ENCODE measurements at places on chromosomes 1 and 21.

DNA sequence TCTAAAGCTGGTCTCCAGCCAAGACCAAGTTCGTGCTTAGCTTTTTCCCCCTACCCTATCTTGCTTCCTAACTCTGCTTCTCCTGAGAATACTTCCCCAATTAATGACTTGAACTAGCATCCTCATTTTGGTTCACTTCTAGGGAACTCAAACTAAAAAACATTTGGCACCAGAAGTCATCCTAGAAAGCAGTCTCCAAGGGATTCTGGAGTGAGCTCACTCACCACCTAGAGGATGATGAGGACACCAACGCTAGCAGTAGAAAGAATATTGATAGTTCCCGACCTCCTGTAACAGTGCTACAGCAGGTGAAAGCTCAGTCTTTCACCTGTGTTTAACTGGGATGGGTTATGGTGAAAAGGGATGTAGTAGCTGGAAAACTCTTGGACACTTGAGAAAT is 4.7 kb upstream of the PSMB2 start:
- no peak for DNase-seq

DNA sequence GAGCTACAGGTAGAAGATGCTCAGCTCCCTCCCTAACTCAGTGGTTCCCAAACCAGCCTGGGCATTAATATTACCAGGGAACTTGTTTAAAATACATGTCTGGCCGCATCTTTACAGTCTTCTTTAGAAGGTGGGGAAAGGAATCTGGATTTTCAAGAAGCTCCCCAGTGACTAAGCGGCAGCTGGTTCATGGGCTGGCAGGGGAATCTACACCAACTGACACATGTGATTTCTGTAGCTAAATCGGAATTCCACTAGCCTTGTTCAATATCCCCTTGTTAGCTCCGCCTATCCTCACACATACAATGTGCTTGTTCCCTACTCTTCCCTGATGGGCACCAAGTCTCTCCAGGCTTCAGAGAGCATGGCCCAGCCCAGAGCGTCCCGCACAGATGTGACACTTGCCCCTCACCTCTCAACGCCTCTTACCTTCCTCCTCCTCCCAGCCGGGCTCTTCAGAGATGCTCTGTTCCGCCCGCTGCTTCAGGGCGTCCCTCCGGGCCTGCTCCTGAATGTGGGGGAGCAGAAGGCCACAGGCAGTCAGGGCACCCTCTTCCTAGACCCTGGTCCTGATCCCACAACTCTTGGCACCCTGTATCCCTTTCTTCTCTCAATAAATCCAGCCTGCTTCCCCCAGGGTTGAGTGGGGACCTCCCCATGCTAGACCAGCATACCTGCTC is 15.3 kb downstream of the TSSK3 start:
- DNase-seq: no peak

DNA sequence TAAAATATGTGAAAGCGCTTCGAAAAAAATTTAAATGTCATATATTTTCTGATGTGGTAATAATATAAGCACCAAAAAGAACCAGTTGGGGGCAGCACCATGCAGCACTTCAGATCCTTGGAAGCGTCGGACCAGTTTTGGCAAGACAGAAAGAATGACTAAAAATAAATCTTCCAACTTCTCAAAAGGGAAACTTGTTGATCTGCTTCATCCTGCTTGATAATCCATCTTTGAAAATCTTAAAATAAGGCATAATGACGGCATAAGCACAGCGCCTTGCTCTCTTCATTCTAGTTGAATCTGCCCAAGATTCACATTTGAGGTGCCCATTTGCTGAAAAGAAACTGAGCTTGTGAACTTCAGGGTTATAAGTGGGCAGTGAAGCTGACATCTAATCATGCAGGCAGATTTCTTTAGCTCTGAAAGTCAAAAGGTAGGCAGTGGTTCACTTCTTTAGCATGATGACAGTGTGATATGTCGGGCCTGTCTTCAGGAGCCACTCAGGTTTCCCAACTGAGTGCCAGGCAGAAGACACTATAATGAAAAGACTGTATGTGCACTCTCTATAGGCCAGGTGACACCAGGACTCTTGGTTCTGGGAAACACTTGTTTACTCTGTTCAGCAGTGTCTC is 19.8 kb upstream of the MUTYH start:
- peak; percentile 52 for DNase-seq

DNA sequence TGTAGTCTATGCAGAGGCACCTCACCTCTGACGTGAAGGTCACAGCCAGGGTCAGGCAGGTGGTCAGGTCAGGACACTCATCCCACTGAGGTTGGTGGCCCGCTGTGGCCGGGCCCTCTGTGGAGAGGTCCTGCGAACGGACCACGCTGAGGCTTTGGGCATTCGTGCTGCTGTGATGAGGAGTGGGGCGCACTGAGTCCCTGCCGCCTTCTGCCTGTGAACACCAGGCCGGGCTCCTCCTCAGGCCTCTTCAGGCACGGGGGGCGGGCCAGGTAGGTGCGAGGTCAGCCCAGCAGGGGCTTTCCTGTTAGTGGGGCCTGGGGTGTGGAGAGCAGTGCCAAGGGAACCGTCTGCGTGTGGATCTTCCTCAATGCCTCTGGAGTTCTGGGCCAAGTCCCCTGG is 39.0 kb downstream of the COQ8A start:
- no peak for DNase-seq

DNA sequence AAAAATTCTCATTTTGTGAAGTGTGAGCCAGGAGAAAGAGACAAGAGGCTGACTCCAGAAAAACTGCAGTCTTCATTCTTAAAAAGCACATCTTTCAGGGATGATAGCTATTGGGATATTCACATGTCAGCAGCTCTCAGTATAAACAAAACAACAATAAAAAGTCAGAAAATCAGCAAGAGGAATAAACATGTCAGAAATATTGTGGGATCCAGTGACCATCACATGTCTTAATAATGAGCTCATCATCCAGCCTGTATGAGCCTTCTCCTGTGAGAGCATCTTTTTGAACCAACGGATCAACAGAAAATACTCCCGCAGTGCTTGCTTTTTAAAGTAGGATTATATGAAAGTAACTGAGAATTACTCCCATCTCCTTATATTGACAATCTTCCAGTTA is 241.6 kb downstream of the SMYD3 start:
- DNase-seq: no peak

- DNase-seq: peak; percentile 96
Observed at GRCh38 chr1:205477759-205478247, 22.0 kb upstream of the BLACAT1 start.

- DNase-seq: no peak
Observed at GRCh38 chr1:7302873-7303272, 468.2 kb upstream of the VAMP3 start.

DNA sequence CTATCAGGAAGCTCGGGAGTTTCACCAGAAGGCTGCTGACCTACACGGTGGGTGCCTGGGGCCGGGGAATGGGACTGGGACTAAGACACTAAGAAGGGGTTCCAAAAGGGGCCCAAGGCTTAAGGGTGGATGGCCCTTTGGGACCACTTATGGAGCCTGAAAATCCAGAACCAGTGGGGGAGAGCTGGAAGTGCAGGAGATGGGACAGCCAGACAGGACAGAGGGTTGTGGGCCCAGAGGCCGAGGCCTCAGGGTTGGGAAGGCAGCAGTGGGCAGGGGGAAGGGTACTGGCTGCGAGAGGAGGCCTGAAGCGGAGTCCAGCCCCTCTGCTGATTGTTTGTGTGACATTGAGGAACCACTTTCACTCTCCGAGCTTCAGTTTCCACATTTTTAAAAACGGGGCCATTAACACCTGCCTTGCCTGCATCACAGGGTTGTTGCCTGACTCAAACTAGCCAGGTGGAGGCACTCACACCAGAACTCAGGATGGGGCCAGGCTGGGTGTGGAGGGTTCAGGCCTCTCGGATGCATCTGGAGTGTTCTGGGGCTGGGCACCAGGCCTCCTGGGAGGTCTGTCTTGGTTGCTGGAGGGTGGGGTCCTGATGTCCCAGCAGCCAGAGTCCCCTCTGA is 3.0 kb downstream of the TTC24 start:
- DNase-seq: no peak

GRCh38 chr1:58165073-58165472 is 381.5 kb downstream of the OMA1 start:
- DNase-seq: no peak

- no peak for DNase-seq
Observed at GRCh38 chr1:116824631-116825206, 70.5 kb downstream of the CD2 start.

DNA sequence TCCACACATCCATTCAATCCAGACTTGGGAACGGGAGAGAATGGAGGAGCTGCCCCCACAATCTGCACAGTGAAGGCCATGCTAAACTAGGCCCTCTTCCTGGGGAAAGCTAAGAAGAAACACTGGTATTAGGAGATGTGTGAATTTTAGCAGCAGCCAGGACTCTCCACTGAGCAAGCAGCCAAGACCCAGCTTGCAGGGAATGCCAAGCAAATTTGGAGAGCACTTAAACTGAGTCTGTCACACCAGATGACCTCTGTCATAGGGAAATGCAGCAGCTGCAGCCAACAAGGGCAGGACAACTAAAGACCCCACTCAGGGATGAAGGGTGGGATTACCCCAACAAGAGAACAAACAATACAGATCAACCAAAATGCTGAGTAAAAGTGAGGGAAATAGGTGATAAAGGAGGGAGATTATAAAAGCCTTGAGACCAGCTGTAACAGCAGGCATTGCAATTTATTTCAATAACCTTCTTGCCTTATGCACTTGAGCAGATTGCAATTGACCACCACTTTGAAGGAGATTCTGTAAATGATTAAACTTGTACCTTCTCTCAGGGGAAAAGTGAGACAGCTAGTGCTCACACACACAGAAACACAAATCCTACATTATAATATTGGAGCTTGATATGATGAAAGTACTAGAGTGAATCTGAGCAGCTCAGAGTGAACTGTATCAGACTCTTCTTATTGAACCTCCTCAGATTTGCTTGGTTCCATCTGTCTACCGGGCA is 2.5 kb upstream of the CLCA1 start:
- no peak for DNase-seq

GRCh38 chr1:97097404-97097925 is 375.9 kb downstream of the PTBP2 start:
- DNase-seq: no peak

All from H4 (cell line).